Activated CD4-positive, CD25-positive, alpha-beta regulatory T cell treated with anti-CD3 and anti-CD28 coated beads, Interleukin-2, amount 50 U/mL, for 24 hours (primary cell): ENCODE measurements at places on chromosomes 2 and 18.

DNA sequence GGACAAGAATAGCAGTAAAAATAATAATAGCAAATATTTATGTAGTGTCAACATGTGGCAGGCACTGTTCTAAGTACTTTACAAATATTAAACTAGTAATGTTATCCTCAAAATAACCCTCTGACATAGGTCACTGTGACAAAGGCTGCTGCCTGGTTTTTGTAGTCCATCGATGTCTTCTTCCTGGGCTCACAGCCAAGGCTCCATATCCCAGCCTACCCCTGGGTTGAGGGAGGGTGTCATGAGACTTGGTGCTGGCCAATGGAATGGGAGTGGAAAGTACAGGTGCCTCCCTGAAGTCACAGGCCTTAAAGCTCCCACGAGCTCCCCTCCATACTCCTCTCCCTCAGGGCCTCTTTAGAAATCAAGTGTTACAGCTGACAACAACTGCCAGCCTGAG is 159.3 kb downstream of the CYRIA start:
- ATAC-seq: no peak

- no peak for ATAC-seq
Observed at GRCh38 chr2:226443112-226443511, 356.5 kb downstream of the IRS1 start.

GRCh38 chr2:237952851-237953250 is 14.0 kb upstream of the UBE2F start:
- ATAC-seq: no peak

DNA sequence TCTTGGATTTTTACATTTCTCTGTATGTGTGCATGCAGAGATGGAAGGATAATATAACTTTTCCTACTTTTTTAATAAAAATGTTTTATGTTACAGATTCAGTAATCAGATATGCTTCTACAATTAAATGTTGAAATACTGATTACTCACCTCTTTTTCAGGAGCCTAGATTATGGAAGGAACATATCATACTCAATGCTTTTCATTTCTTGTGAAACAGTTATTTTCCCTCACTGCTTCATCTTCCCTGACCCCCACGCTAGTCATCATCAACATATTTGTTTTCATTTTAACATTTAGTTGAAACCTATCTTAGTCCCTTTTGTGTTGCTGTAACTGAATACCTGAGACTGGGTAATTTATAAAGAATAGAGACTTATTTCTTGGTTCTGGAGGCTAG is 190.7 kb downstream of the WDR7 start:
- no peak for ATAC-seq

DNA sequence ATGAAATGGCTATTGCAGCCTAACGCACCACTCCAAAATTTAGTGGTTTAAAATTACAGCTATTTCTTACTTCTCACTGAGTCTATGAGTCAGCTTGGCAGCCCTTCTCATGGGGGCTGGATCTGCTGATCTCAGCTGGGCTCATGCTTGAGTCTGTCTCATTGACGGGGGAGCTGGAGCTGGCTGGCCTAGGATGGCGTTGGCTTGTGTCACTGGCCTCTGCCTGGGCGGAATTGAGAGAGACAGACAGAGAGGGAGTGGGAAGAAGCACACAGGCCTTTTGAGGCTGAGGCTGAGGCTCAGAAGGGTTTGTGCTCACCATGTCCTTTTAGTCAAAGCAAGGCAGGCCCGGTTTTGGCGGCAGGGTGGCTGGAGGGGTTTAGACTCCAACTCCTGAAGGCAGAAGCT is 412.1 kb upstream of the MYT1L start:
- no peak for ATAC-seq

DNA sequence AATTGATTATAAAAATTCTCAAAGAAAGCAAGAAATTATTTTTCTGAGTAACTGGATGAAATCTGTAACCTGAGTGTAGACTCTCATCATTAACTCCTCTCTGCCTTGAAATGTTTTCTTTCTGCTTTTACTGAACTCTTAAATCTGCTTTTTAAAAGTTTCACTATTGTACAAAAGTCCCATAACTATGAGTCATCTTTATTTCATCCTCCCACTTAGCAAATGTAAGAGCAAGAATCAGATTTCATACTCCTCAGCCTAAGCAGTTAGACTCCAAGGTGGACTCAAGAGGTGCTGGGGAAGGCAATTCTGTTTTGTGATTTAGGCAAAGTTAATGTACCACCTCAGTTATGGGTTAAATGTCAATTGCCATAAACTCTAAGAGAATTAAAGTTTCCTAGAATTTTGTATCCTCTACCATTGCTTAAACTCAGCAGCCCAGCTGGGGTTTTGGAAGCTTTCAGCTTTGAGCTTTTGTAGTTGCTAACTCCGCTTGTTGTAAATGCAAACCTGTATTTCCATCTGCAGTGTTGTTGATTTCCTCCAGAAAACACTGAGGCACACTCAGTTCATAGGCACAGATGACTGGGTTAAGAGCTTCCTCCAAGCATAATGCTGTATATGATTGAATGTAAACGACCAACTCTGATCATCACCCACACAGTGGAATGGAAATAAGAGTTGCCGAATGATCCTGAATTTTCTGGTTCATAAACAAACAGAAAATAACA is 268.8 kb downstream of the ARHGAP15 start:
- peak; percentile 83 for ATAC-seq

GRCh38 chr2:21250673-21251072 is 126.9 kb downstream of the TDRD15 start:
- ATAC-seq: no peak

DNA sequence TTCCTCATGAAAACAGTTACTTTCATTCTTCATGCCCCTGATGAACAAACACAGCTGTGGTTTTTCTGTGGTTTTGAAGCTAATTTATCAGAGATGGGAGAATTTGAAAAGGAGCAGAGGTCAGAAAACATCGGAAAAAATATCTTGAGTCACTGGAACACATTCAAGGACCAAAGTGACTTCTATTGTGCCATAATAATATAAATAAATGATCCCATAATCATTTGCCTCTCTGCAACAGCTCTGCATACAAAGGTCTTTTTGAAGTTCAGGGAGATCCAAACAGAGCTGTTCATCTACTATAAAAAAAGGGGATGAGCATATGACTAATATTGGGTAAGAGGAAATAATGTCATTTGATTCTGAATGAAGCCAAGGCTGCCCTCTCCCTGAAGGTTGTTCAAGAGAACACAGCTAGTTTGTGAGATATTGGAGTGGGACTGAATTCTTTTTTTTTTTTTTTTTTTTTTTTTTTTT is 201.3 kb upstream of the GALNT5 start:
- ATAC-seq: no peak

DNA sequence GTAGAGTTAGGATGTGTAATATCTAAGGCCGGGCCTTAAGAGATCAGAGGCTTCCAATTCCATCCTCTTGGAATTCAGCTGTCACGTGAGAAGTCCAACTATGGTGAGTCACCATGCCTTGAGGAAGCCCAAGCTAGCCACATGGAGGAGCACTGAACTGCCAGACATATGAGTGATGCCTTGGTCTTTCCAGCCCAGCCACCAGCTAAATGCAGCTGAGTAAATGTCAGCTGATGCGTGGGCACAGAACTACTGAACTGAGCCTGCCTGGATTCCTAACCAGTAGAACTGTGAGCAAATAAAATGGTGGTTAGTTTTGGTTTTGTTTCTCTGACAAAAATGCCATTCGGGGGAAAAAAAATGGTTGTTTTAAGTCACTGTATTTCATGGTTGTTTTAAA is 153.7 kb upstream of the SERTAD2 start:
- peak; percentile 99 for ATAC-seq

- ATAC-seq: no peak
Observed at GRCh38 chr2:151484100-151484499, 74.4 kb downstream of the RIF1 start.

- ATAC-seq: no peak
Observed at GRCh38 chr18:55584201-55584600, 3.8 kb downstream of the TCF4 start.

DNA sequence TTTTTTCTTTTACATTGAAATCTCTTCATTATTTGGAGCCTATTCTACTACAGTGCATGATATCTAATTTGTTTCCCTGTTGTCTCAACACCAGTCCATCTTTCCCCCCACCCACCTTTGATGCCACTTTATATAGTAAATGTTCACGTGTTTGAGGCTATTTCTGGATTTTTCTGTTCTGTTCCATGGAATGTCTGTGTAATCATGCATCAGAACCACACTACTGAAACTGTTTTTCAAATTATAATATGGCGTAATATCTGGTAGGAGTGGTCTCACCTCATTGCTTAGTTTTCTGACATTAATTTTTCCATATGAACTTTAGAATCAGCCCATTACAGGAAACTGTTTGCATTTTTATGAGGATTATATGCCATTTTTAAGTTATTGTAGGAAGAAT is 19.1 kb upstream of the NARS1 start:
- ATAC-seq: no peak

- no peak for ATAC-seq
Observed at GRCh38 chr2:226414335-226414734, 385.3 kb downstream of the IRS1 start.
